ENCODE measurements at places on chromosomes 12 and 14. TPM values are rescaled to one million over a fixed set of nuclear protein-coding genes. Genes with fewer than 3 reads are reported as not detected.

Gene CCDC197
- not detected for total RNA-seq

Gene MTRFR
- 20.8 TPM for total RNA-seq

Gene KRT75
- total RNA-seq = not detected

Gene AMDHD1
- total RNA-seq = 0.41 TPM

Gene NPFF
- not detected for total RNA-seq

Gene IRAK3
- 0.28 TPM for total RNA-seq

Gene ORAI1
- total RNA-seq = 24.7 TPM

Gene CNTN1
- 2.9 TPM for total RNA-seq

Gene KRT3
- total RNA-seq = not detected

Gene MUCL1
- total RNA-seq = not detected

Gene PTGES3
- 167 TPM for total RNA-seq

Gene CDKN1B
- total RNA-seq = 11.7 TPM

Gene GALNT9
- 0.45 TPM for total RNA-seq

Gene SPIC
- total RNA-seq = not detected

Gene BIN2
- total RNA-seq = not detected

Gene MYH6
- total RNA-seq = 0.03 TPM

Gene SCARB1
- total RNA-seq = 44.9 TPM

Gene TAS2R50
- 0.76 TPM for total RNA-seq

Gene MYO1A
- total RNA-seq = 0.24 TPM
